ENCODE measurements at places on chromosomes 16 and 17. TPM values are rescaled to one million over a fixed set of nuclear protein-coding genes. Genes with fewer than 3 reads are reported as not detected.

DBNDD1 gene
- total RNA-seq = 1.1 TPM

TOP2A gene
- total RNA-seq = 13.2 TPM

SPATA32 gene
- 0.20 TPM for total RNA-seq

TCAP gene
- 3.4 TPM for total RNA-seq

SAP30BP gene
- 253 TPM for total RNA-seq

PRR35 gene
- total RNA-seq = not detected

FBXW10 gene
- total RNA-seq = not detected

Measured in CD4-positive, CD25-positive, alpha-beta regulatory T cell (primary cell).